Fibroblast of skin of left biceps (primary cell): ENCODE measurements at places on chromosomes 5 and 9.

- no peak for DNase-seq
Observed at GRCh38 chr5:4676934-4677333, 463.2 kb upstream of the ADAMTS16 start.

- no peak for DNase-seq
Observed at GRCh38 chr5:91133183-91133582, 249.9 kb downstream of the ARRDC3 start.

DNA sequence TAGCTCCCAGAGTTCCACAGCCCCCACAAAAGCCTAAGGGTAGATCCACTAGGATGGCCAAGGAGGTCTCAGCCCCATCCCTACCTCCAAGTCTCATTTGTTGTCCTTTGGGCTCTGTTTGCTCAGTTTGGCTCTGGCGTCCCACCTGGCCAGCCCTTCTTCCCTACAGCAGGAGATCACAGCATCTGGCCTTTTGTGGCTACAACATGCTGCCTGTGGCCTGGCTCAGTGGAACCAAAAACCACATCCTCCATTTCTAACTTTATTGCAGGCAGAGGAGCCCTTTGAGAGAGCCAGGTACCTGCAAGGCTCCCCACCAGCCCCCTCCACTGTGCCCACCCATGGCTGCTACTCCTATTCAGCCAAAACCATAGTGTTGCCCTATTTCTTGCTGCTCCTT lies 11.4 kb downstream of the JADE2 start:
- DNase-seq, result no peak

DNA sequence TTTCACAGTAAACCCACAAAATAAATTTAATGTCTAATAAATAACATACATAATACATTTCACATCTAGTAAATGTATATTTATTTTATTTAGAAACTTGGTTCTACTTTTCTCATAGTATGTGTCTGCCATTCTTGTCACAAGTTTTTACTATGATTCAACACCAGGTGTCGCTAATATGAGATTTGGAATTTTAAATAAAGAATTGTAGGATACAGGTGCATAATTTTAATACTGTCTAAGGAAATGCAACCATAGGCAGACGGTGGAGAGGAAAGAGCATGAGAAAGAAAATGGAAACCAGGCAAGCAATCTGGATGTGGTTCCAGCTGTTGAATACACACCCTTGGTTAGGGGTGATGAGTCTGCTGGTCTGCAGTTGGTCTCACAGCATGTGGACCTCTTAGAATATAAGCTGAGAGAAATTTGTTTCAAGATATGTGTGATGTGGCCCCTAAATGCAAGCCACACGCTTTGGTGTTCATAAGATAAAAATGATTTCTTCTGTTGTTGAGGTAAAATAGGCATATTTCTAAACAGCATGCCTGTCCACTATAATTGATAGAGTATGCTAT lies 114.7 kb upstream of the TXNDC8 start:
- DNase-seq, result no peak

- no peak for DNase-seq
Observed at GRCh38 chr9:136050701-136051452, 44.2 kb downstream of the NACC2 start.

DNA sequence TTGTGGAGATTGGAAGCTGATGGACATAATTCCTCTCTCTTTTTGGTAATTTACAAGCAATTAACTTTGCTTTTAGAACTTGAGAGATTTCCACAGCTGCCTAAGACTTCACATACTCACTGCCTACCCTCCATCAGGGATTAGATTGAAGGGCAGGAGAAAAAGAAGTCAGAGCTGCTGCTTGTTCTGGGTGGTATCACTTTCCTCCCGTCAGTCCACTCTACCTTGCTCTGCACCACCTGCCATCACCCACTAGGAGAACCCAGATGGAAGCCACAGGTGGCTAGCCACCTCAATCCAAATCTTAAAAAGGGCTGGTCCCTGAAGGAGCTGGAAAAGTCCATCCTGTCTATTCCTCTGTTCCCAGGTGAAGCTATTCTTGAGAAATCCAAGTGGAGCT lies 10.5 kb downstream of the IRF1 start:
- DNase-seq, result no peak

DNA sequence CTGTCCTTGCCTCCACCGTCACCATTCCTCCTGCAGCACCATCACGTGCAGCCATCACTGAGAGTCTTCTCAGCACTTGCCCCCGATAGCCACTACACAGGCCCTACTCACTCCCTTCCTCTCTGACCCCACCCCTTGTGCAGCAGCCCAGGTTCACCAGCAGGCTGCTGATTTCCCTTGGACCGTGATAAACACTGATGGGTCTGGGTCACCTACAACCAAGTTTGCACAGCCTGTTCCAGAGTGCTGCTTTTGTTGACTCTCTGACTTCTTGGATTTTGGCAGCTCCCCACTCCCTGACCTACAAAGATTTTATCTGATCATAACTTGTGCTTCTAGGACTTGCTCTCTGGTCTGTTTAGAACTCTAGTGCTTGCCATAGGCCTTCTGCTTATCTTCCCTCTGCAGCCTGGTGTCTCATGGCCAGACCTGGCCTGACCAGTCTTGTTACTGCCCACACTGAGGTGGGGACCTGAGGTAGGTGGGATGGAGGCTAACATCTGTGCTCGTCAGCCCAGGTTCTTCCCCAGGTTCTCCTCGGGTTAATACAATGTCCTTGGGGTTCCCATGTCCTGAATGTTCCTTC lies 109.3 kb downstream of the TARS1 start:
- no peak for DNase-seq

GRCh38 chr5:13253111-13253510 lies 691.4 kb downstream of the DNAH5 start:
- no peak for DNase-seq

- DNase-seq, result no peak
Observed at GRCh38 chr9:17810317-17810716, 231.5 kb downstream of the SH3GL2 start.

GRCh38 chr9:14710804-14711203 lies 11.7 kb downstream of the CER1 start:
- DNase-seq, result peak; percentile 66

DNA sequence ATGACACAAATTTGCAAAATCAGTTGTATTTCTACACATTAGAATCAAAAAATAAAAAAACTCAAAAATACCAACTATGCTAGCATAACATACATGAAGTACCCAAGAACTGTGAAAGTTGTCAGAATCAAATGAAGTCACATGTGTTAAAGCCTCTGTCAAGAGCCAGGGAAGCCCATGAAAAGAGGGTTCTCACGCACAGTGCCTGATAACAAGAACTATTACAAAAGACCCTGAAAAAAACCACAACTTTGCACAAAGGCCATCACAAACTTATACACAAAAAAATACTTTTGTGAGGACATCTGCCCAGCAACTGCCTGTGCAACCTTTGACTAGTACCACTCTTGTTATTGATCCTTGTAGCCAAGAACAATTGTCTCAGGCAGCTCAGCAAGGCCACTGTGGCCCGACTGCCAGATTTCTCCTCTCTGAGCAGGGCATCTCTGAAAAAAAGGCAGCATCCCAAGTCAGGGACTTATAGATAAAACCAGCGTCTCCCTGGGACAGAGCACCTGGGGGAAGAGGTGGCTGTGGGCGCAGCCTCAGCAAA lies 28.9 kb upstream of the HNRNPA0 start:
- DNase-seq, result no peak

GRCh38 chr9:27085456-27085855 lies 23.6 kb upstream of the TEK start:
- DNase-seq, result no peak

DNA sequence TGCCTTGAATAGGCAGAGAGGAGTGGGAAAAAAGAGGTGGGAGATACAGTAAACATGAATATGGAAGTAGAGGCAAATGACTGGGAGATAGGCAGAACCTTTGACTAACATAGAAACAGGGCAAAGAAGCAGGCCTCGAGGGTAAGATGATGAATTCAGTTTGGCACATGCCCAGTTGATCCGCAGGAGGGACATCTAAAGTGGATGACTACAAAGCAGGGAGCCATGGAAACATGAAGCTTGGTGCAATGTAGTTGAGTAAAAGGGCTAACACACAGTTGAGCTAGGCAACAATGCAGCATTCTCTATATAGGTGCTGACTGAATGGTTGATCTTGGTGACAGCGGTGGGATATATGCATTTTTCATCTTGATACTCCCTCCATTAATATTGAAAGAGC lies 253.8 kb downstream of the DMRT2 start:
- DNase-seq, result no peak

GRCh38 chr5:121573721-121574382 lies 277.8 kb upstream of the FTMT start:
- no peak for DNase-seq
